ENCODE measurements at places on chromosomes 4 and X. TPM values are rescaled to one million over a fixed set of nuclear protein-coding genes. Genes with fewer than 3 reads are reported as not detected.

The PPEF2 gene
- total RNA-seq: not detected

The UCP1 gene
- not detected for total RNA-seq

The NLGN3 gene
- total RNA-seq: 0.36 TPM

The SORCS2 gene
- 11.5 TPM for total RNA-seq

The BEND4 gene
- total RNA-seq: not detected

The ADGRL3 gene
- total RNA-seq: not detected

- peak; percentile 69 for DNase-seq
These were observed 19.1 kb upstream of the ZXDA start for GRCh38 chrX:57929373-57929772.

DNA sequence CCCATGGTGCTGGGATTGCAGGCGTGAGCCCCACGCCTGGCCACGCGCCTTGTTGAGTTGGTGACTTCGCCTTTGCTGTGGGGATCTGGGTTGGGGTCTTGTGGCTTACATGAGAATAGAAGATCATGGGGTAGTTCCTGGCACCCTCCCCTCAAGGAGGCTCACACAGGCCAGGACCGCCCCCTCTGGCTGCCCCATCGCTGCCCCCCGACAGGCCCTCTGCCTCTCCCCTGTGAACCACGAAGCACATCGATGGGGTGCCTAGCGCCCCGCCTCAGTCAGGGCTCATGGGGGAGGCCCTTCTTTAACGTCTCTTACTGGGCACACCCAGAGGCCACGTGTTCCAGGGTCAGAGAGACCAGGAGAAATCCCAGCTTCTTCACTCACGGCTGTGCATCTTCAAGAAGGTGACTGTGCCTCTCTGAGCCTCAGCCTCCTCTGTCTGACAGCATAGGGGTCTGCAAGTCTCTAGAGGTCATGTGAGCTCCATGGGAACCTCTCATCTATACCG lies 23.6 kb upstream of the SPON2 start:
- peak; percentile 74 for DNase-seq

DNA sequence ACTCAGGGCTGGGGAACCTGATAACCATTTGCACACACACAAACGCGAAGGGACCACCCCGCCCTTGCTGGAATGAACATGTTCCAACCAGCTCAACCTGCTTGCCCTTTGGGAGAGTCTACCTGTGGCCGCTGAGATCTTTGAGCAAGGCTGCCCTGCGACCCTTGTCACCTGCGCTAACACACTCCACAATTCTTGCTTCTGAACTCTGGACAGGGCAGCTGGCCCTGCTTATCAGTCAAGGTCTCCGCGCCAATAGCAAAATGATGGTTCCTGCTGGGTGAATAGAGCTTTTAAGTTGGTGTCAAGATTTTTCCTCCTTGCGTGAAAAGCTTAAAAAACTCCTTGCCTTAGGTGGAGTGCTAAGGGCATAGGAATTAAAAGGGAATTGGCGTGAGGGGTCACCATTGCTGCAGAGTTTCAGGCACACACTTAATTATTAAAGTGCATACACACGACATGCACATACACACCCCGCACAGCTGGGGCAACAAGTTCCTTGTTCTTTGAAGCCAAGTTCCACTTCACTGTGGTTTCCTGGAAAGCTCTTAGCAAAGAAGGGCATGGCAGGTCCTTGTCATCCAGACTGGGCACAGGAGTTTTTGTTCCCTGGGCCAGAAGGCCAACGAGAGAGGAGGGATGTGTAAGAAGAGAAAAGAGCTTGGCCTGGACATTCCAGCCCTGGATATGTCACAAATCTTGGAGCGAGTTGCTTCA lies 207.7 kb downstream of the STIM2 start:
- no peak for DNase-seq

DNA sequence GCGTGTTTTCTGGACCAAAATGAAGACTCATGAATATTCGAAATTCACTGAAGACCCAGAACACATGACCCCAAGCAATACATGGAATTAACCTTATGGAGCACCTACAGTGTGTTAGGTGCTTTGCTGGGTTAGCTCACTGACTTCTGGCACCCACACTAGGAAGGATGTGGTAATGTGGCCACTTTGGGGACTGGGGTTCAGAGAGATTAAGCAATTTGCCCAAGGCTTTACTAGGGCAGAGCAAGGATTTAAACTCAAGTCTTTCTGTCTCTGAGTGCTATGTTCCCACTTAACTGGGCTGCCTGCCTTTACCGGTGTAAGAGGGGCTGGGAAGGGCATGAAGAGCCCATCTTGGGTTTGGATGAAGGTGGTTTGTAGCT lies 162.0 kb upstream of the ATP6AP2 start:
- DNase-seq: no peak

DNA sequence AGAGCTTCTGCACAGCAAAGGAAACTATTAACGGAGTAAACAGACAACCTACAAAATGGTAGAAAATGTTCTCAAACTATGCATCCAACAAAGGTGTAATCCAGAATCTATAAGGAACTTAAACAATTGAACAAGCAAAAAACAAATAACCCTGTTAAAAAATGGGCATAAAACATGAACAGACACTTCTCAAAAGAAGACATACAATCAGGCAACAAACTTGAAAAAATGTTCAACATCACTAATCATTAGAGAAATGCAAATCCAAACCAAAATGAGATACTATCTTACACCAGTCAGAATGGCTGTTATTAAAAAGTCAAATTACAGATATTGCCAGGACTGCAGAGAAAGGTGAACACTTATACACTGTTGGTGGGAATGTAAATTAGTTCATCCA lies 309.6 kb upstream of the KLF3 start:
- no peak for DNase-seq

DNA sequence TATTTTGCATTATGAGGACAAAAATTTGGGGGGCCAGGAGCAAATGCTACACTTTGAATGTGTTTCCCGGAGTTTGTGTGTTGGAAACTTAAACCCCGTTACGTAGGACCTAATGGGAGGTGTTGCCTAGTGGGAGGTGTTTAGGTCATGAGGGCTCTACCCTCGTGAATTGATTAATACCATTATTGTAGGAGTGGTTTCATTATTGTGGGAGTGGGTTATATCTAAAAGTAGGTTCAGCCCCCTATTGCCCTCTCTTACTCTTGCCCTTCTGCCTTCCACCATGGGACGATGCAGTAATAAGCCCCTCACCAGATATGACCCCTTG lies 15.5 kb downstream of the UBA6 start:
- DNase-seq: no peak

GRCh38 chr4:105765690-105766407 lies 57.3 kb downstream of the GSTCD start:
- no peak for DNase-seq

GRCh38 chr4:147735413-147736301 lies 3.8 kb downstream of the ARHGAP10 start:
- DNase-seq: peak; percentile 35

Measured in osteoblast (primary cell).